ENCODE measurements at places on chromosomes 5 and 9. TPM values are rescaled to one million over a fixed set of nuclear protein-coding genes. Genes with fewer than 3 reads are reported as not detected.

Gene SNAPC4
- 15.1 TPM for total RNA-seq

Gene CCDC180
- total RNA-seq: 8.2 TPM

Gene JAKMIP2
- 13.4 TPM for total RNA-seq

Gene ZDHHC11
- total RNA-seq: 16.6 TPM

Gene RAD1
- 40.5 TPM for total RNA-seq

GRCh38 chr9:18410983-18411382 is 63.0 kb upstream of the ADAMTSL1 start:
- H3K4me3 ChIP-seq: no peak overlapping the region
- no peak overlapping the region for H3K27ac ChIP-seq
- H3K4me1 ChIP-seq: no peaks in the 10 kb centered on the region
- no peaks in the 10 kb centered on the region for H3K36me3 ChIP-seq

DNA sequence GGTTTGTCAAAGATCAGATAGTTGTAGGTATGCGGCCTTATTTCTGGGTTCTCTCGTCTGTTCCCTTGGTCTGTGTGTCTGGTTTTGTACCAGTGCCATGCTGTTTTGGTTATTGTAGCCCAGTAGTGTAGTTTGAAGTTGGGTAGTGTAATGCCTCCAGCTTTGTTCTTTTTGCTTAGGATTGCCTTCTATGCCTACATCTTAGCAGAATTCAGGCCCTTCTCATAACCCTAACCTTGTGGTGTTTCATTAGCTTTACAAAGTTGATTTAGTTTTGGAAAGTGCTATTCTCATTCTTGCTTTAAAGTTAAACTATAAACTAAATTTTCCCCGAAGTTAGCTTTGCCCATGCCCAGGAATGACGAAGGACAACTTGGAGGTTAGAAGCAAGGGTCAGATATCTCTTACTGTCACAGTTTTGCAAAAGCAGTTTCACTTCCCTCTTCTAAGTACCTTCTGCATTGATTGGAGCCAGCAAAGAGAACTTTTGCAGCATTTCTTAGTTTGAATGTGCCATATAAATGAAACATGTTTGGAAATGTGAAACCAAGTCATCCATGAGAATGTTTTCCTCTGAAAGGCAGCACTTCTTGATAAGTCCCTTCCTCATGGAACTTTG is 274.3 kb upstream of the DMRT1 start:
- 0 out of 2 replicates have a peak, but pooled peaks cover 2% of the 10 kb centered on the region for H3K4me1 ChIP-seq
- no peak overlapping the region for H3K27ac ChIP-seq
- DNase-seq: no peak
- no peaks in the 10 kb centered on the region for H3K27me3 ChIP-seq
- H3K4me3 ChIP-seq: no peak overlapping the region

DNA sequence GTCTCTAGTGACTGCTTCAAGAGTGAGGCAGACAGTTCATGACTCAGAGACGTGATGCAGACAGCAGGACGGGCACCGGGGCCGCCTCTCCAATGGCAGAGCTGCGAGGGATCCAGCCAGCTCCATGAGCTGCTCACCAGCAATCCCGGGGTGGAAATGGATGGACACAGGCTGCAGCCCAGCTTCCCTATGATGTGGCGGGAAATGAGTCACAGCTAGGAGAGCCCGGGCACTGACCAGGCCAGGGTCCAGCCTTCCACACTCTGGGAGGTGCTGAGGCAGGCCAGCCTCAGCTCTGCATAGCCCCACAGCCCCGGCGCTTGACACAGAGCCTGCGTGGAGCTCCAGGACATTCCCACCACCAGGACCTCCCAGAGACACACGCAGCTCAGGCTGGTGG is 244.8 kb upstream of the IRX2 start:
- H3K27me3 ChIP-seq: no peaks in the 10 kb centered on the region
- no peaks in the 10 kb centered on the region for H3K36me3 ChIP-seq
- no peak for DNase-seq
- no peak overlapping the region for H3K27ac ChIP-seq

- no peak overlapping the region for H3K4me3 ChIP-seq
- H3K27me3 ChIP-seq: no peaks in the 10 kb centered on the region
- no peak overlapping the region for H3K27ac ChIP-seq
- no peak for DNase-seq
- no peaks in the 10 kb centered on the region for H3K36me3 ChIP-seq
Measured at GRCh38 chr9:95218773-95219172, 98.7 kb downstream of the FANCC start.

GRCh38 chr9:107000218-107000617 is 137.3 kb downstream of the ZNF462 start:
- no peak overlapping the region for H3K4me3 ChIP-seq
- DNase-seq: no peak
- peaks cover 10% of the 10 kb centered on the region for H3K36me3 ChIP-seq
- no peaks in the 10 kb centered on the region for H3K27me3 ChIP-seq

- H3K36me3 ChIP-seq: no peaks in the 10 kb centered on the region
- no peaks in the 10 kb centered on the region for H3K27me3 ChIP-seq
- no peak overlapping the region for H3K4me3 ChIP-seq
- H3K4me1 ChIP-seq: no peaks in the 10 kb centered on the region
- no peak for DNase-seq
Measured at GRCh38 chr9:135782946-135783345, 81.0 kb downstream of the KCNT1 start.

DNA sequence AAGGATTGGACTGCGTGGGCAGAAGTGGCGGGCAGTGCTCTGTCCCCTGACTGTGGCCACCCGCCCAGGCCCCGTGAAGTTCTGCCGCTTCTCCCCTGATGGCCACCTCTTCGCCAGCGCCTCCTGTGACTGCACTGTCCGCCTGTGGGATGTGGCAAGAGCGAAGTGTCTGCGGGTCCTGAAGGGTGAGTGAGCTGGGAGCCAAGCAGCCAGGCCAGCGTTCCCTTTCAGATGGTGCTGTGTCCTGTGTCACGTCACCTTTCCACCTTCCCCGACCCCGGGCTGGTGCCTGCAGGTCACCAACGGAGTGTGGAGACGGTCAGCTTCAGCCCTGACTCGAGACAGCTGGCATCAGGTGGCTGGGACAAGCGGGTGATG is 2.3 kb downstream of the WDR38 start:
- peaks cover 35% of the 10 kb centered on the region for H3K36me3 ChIP-seq
- no peak for DNase-seq
- no peak overlapping the region for H3K4me3 ChIP-seq
- H3K27me3 ChIP-seq: no peaks in the 10 kb centered on the region

DNA sequence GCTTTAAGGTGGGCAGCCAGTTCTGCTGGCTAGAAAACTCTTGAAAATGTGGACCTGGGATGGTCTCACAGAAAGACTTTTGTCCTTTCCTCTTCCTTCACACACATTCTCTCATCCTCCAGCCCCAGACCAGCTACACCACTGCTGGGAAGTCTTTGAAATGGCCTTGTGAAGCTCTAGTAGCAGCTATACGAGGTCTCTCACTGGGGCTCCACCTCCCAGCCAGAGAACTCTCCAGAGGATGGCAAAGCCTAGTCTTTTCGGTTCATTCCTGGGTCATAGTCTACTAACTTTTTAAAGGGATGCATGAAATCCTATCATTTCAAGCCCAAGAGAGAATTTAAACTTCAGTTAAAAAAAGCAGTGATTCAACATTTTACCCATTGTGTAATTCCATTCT is 133.9 kb upstream of the ERCC6L2 start:
- H3K4me1 ChIP-seq: no peaks in the 10 kb centered on the region
- no peak overlapping the region for H3K27ac ChIP-seq
- H3K36me3 ChIP-seq: no peaks in the 10 kb centered on the region
- H3K4me3 ChIP-seq: no peak overlapping the region
- H3K27me3 ChIP-seq: no peaks in the 10 kb centered on the region
- no peak for DNase-seq

- peaks cover 8% of the 10 kb centered on the region for H3K27me3 ChIP-seq
- DNase-seq: no peak
- H3K36me3 ChIP-seq: no peaks in the 10 kb centered on the region
Measured at GRCh38 chr9:137294091-137294680, 7.9 kb downstream of the NRARP start.

Measured in H1 (cell line).